ENCODE measurements at places on chromosomes 7 and 10.

DNA sequence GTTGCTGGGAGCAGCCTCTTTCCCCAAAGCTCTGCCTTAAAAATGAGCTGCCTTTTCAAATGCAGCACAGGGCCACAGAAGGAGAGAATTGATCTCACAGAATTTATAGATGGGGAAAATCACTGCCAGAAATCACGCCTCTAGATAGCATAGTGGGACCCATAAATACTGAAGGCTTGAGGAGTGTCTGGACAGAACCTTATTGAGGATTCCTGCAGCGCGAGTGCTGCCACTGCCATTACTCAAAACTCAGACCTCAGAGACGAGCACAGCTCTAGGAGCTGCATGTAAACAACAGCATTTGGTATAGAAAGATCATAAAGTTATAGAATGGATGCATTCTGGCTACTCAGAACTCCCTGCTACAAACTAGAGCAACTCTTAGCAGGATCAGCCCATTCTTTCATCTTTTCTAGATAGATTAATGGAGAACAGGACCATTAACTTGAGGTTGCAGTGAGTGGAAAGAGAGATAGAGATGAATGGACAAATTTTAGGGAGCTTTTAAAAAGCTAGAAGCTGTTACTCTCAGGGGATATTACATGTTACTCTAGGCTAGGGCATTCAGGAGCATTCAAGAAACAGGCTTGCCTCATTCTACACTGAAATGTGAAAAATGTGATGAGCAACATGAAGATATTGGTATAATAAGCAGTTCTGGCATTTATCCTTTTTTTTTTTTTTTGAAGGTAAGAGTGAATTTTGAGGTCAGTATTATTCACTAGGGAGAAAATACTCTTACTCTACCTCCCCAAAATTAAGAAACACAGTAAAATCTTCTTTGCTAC lies 267.2 kb upstream of the SLC26A5 start:
- no peak for DNase-seq

DNA sequence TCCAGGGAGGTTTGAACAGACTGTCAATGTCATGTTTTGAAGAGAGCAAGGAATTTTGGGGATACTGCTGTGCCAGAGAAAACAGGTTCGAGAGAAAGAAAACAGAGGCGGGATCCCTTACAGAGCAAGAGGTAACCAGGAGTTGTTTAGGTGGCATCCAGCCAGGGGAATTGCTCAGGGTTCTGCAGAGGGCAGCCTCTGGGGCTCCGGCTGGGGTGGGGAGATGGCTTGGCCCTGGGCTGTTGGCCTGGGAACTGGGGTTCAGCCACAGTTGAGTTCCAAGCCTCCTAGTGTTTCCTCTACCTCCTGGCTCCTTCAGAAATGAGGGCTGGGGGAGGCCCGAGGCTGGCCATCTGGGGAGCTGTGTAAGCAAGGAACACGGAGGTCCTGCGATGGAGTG lies 68.0 kb downstream of the CAMK1D start:
- no peak for DNase-seq

DNA sequence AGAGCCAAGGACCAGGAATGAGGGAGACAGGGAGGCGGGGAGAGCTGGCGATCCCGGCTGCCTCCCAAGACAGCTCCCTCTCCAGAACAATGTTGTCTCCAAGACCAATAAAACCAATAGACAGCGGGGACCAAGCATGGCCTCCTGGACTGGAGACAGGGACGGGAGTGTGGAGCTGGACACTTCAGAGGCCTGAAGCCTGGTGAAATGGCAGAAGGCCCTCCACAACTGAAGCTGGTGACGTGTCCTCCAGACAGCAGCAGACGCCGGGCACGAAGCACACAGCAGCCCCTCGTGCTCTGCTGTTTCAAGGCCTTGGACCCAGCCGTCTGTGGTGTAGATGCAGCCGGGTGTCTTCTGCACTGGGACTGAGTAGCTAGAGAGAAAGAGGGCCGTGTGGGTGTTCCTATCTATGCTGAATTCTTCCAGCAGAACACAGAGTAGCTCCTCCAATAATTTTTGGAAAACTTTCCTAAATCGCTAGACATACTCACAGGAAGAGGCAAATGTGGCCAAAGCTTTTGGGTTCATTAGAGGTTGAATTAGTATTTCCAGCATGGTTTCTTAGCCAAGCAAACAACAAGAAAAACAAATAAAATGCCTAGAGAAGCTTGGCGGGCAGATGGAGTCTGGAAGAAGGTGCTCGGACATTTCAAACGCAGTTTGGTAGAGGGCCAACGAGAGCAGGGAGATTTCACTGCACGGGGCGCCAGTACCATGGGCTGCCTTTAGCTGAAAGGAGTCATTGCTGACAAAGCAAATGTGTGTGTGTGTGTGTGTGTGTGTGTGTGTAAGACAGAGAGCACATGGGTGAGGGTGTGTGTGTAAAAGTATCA lies 570.4 kb downstream of the TCERG1L start:
- DNase-seq = no peak

GRCh38 chr10:27490807-27491206 lies 13.3 kb upstream of the RAB18 start:
- no peak for DNase-seq

- no peak for DNase-seq
These were observed 25.8 kb downstream of the APBB1IP start for GRCh38 chr10:26463986-26464385.

DNA sequence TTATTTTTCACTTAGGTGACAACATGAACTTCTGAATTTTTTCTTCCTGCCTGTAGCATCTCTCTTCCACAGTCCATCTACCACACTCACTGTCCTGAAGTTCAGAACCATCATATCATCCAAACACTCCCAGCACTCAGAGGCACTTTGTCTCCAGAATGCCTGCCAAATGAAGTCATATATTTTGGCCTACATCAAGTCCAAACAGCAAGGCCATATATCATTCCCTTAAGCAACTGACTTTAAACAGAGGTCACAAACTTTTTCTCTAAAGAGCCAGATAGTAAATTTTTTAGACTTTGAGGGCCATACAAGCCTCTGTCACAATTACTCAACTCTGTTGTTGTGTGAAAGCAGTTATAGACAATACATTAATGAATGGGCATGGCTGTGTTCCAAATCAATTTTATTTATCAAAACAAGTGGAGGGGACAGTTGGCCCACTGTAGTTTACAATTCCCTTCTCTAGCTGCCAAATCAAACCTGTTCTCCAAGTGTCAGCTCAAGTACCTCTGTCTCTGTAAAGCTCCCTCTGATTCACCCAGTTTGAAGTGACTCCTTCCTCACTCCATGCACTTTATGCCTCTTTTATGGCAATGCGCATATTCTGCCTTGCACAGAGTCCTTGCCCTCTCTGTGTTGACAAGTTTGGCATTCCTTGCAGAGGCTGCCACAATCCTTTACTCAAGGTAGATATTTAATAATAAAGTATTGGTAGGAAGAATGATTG lies 305.7 kb downstream of the FZD1 start:
- no peak for DNase-seq

GRCh38 chr10:102033787-102034186 lies 22.2 kb downstream of the ARMH3 start:
- no peak for DNase-seq

DNA sequence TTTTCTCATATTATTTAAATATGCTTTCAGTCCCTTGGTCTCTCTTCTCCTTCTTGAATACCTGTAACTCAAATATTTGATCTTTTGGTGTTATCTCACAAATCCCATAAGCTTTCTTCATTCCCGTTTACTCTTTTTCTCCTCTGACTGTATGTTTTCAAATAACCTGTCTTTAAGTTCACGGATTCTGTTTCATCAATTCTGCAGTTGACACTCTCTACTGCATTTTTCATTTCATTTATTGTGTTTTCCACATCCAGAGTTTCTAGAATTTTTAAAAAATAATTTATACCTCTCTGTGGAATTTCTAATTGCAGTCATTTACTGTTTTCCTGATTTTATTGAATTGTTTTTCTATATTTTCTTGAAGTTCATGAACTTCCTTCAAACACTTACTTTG lies 298.4 kb downstream of the PTPRN2 start:
- DNase-seq = no peak

DNA sequence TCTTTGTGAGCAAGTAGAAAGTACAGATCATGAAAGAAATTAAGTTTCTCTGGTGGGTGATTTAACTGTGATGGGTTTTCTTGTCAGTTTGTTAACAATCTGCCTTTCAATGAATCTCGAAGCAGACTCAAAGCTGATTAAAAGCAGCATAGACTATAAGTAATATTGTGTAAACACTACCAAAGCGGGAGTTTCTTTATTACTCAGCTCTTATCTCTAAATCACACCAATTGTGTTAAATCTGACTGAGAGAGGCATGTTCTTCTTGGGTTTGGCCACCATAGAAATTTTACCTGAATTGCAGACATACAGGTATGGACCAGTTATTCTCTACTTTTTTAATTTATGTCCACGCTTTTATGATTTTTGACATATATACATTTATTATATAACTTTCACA lies 65.2 kb downstream of the DKK1 start:
- DNase-seq = no peak

GRCh38 chr10:105070952-105071351 lies 429.9 kb downstream of the SORCS3 start:
- DNase-seq = no peak

GRCh38 chr7:158390460-158390859 lies 197.2 kb downstream of the PTPRN2 start:
- DNase-seq = no peak

DNA sequence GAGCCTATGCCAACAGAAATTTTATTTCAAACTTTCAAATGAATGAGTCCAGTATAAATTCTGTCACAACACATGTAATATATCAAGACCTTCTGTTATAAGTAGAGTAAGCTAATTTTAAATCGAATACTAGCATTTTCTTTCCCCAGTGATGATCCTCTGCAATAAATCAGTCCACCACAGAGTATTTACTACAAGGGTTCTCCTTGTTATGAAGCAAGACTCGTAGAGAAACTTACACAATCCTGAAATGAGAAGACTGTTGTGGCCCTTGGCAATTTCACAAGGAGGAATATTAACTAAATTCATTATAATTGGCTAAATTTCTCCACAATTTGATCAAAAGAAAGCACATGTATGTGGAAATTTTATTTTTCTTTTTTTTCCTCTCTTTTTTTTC lies 312.4 kb upstream of the DGKB start:
- DNase-seq = no peak

- DNase-seq = no peak
These were observed 33.5 kb upstream of the DDC start for GRCh38 chr7:50598460-50599343.

- DNase-seq = no peak
These were observed 324.5 kb downstream of the PHF14 start for GRCh38 chr7:11298220-11298619.

DNA sequence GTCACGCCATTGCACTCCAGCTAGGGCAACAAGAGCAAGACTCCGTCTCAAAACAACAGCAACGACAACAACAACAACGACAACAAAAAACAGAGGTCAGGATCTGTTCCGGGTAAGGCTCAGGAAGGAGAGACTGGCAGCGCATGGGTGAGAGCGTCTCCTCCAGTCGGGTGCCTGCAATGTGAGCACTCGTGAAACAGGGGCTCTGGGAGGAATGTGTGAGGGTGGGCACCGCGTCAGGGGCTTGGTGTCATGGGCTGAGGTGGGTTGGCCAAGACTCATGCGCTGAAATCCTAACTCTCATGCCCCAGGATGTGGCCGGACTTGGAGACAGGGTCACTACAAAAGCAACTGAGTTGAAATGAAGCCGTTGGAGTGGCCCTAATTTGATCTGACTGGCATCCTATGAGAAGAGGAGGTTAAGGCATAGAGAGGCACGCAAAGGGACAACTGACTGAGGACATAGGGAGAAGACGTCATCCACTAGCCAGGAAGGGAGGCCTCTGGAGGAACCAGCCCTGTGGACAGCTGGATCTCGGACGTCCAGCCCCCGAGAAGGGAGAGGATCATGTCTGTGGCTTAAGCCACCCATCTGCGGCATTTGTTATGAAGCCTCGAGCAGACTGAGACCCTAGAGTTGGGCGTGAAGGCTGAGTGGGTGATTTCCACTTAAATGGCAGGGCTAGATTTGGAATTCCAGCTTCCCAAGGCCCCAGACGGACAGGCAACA lies 241.5 kb upstream of the PITRM1 start:
- DNase-seq = no peak

- DNase-seq = no peak
These were observed 162.9 kb downstream of the GRK5 start for GRCh38 chr10:119370111-119370741.

DNA sequence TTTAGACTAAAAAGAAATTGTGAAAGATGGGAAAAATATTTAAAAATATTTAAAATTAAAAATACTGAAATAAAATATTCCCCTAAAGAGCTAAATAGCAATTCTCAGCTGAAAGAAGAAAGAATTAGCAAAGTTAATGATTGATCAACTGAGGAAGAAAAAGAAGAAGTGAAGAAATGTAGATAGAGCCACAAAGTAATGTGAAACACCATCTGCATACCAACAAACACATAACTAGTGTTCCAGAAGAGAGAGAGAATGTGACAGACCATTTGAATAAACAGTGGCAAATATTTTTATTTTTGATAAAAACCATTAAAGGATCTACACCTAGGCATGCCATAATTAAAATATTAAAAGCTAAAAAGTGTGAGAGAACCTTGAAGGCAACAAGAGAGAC lies 784.5 kb upstream of the ZWINT start:
- DNase-seq = no peak

- DNase-seq = no peak
These were observed 139.4 kb downstream of the CCDC71L start for GRCh38 chr7:106521541-106521940.

- no peak for DNase-seq
These were observed 58.6 kb downstream of the TACC2 start for GRCh38 chr10:122047560-122047959.

- DNase-seq = no peak
These were observed 208.1 kb downstream of the KIAA1217 start for GRCh38 chr10:24417053-24417452.

DNA sequence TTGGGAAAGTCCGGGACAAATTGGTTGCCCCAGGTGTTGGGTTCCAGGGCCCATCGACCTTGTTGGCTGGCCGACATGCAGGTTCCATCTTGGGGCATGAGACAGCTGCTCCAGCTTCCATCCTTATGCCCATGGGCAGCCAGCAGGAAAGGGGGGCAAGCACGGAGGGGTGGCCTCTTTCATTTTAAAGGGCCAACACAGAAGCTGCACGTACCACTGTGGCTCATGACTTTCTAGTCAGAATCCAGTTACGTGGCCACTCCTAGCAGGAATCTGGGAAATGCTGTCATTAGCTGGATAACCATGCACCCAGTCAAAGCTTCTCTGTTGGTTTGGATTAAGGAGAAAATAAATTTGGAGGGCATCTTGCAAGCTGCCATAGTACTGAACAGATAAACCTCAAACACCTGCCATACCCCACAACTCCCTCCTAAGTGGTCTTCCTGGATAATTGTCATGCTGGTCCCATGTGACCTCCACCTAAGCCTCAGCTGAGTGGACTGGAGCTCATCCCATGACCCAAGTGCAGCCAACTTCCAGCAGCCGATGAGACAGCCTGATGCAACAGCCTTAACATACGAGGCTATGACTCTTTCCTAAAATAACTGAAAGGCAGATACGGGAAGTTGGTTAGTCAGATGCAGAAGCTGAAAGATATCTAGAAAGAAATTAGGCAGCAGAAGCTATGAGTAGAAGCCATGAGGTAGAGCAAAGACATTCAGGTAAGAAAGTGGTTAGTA lies 21.4 kb upstream of the GSDME start:
- DNase-seq = no peak

Data from substantia nigra (tissue), 51 donors.